Spinal cord (tissue), 10 donors: ENCODE measurements at places on chromosomes 7 and 10. TPM values are rescaled to one million over a fixed set of nuclear protein-coding genes. Genes with fewer than 3 reads are reported as not detected.
A peak's percentile ranks its signal among the peaks of the same experiment; 100 is the strongest.

LUC7L2 gene
- 43.4 TPM for total RNA-seq

PTTG1IP2 gene
- not detected for total RNA-seq

CRYGN gene
- 1.4 TPM for total RNA-seq

PLXDC2 gene
- 83.1 TPM for total RNA-seq

- H3K4me3 ChIP-seq = no peak overlapping the region
- no peaks in the 10 kb centered on the region for H3K36me3 ChIP-seq
- H3K4me1 ChIP-seq = peaks cover 36% of the 10 kb centered on the region
- no peaks in the 10 kb centered on the region for H3K27me3 ChIP-seq
- DNase-seq = no peak
These were observed 173.8 kb upstream of the PPP2R2D start for GRCh38 chr10:131726967-131727366.

DNA sequence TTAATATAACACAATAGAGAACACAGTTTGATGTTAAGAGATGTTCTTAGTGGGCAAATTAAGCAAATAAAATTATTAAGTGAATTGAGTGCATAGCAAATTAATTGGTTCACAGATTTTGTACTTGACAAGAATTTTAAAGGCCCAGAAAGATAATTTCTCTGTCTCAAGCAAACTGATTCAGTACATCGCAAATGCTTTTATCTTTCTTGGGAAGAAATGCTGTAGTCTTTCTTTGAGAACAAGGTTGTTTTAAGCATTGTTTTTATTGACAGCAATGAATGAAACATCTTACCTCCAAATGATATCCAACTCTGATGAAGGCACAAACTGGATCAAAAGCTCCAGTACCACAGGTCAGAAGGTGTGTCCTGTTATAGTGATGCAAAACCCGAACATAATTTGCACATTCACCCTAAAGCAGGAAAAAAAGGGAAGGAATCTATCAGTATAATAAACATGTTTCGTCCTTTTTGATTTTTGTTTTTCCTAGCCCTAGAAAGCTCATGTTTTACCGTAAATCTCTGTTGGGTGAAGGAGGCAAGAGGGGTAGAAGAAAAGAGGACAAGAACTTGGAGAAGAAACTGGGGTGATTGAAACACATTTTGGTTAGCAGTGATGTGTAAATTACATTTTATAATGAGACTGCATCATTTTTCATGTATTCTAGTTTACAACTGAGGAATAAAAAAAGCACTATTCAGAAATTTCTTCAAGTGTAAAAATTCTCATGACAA lies 182.6 kb downstream of the SEMA3E start:
- H3K27me3 ChIP-seq = no peaks in the 10 kb centered on the region
- no peak for DNase-seq
- no peaks in the 10 kb centered on the region for H3K36me3 ChIP-seq
- H3K27ac ChIP-seq = no peak overlapping the region

- H3K27ac ChIP-seq = no peak overlapping the region
- no peaks in the 10 kb centered on the region for H3K36me3 ChIP-seq
- no peak overlapping the region for H3K4me3 ChIP-seq
- no peaks in the 10 kb centered on the region for H3K4me1 ChIP-seq
- peaks cover 2% of the 10 kb centered on the region for H3K27me3 ChIP-seq
These were observed 32.5 kb downstream of the C7orf33 start for GRCh38 chr7:148622887-148623585.

- no peak overlapping the region for H3K4me3 ChIP-seq
- no peaks in the 10 kb centered on the region for H3K4me1 ChIP-seq
- no peak for DNase-seq
These were observed 67.0 kb downstream of the GSAP start for GRCh38 chr7:77349141-77349540.

DNA sequence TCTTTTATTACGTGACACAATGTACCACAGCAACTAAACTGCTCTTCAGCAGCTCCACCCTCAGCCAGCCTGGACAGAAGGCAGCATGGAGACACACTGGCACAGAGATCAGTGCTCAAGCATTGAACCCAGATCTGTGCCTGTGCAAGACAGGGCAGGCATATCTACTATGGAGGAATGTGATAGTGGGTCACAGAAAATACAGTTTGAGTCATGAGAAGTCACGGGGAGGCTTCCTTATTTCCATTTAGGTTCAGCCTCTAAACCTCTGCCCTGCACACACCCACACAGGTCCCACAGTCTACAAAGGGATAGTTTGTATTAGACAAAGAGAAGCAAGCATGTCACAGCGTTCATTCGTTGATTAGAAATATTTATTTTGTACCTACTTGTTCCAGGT lies 187.4 kb upstream of the AGR3 start:
- no peaks in the 10 kb centered on the region for H3K4me1 ChIP-seq
- no peak overlapping the region for H3K4me3 ChIP-seq
- no peaks in the 10 kb centered on the region for H3K27me3 ChIP-seq
- no peak overlapping the region for H3K27ac ChIP-seq

GRCh38 chr10:78318305-78318704 lies 284.6 kb downstream of the RPS24 start:
- no peaks in the 10 kb centered on the region for H3K27me3 ChIP-seq
- H3K4me3 ChIP-seq = no peak overlapping the region
- H3K27ac ChIP-seq = no peak overlapping the region
- no peak for DNase-seq
- peaks cover 13% of the 10 kb centered on the region for H3K4me1 ChIP-seq

DNA sequence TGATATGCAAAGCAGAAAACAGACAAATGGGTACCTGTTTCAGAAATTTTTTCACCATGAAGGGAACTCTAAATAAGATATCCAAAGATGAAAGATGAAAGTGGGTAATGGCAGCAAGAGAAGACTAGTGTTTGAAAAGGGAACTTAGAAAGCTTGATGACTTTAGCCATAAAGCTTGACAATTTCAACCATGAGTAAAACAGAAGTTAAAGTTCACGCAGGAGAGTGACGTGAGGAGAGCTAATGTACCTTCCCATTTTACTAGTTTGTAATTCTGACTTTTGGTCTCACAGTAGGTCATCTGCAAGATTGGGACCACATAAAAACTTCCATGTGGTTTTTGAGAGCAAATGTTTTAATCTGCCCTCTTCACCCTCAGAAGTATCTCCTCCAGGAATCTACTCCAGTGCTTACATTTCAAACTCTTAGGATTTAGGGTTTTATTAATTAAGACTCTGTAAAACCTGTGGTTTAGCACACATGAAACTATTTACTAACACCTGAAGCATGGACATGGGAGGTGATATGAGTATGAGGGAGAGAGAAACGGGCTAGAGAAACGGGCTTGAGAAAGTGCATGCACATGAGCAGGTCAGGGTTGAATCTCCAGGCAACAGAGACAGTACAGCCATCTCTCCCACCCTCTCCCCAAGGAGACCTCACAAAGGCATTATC lies 24.4 kb upstream of the GIMAP2 start:
- DNase-seq = no peak
- H3K36me3 ChIP-seq = no peaks in the 10 kb centered on the region
- no peaks in the 10 kb centered on the region for H3K4me1 ChIP-seq
- no peak overlapping the region for H3K27ac ChIP-seq

- peaks cover 6% of the 10 kb centered on the region for H3K4me1 ChIP-seq
- no peak overlapping the region for H3K27ac ChIP-seq
- DNase-seq = no peak
- peaks cover 5% of the 10 kb centered on the region for H3K27me3 ChIP-seq
- no peaks in the 10 kb centered on the region for H3K36me3 ChIP-seq
- no peak overlapping the region for H3K4me3 ChIP-seq
These were observed 78.7 kb upstream of the PPP2R2D start for GRCh38 chr10:131822013-131822691.

DNA sequence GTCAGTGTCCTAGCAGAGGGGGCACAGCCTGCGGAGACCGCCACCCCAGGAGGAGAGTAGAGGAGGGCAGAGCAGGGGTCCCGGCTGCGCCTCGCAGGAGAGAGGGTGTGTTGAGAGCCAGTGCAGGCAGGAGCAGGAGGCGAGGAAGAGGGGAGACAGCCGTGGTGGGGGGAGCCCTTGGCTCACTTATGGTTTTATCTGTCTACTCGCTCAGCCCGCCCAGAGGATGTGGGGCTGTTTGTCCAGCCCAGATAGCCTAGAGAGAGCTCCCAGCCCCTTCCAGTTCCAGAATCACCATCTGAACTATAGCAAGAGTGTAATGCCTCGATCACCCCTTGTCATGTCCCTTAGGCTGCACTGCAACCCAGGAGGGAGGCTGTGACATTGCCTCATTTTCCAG lies 26.6 kb downstream of the SLC29A3 start:
- H3K27me3 ChIP-seq = no peaks in the 10 kb centered on the region
- H3K4me1 ChIP-seq = peaks cover 7% of the 10 kb centered on the region
- H3K4me3 ChIP-seq = no peak overlapping the region
- DNase-seq = no peak
- H3K27ac ChIP-seq = no peak overlapping the region

DNA sequence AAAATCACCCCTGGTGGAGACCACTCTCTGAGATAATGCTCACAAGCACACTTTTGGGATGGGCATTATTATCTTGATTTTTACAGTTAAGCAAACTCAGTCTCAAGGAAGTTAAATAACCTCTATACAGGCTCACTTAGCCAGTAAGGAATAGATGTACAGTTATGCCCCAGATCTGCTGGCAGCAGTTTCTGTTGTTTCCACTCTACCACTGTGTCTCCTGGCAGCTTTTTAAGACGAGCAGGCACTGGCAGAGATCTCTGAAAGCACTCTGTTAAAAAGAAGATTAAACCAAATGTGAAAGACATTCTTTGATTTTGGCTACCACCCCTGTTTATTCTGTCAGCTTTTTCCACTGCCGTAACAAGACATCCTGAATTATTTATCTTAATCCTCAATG lies 73.2 kb downstream of the SRI start:
- no peak overlapping the region for H3K27ac ChIP-seq
- H3K36me3 ChIP-seq = peaks cover 2% of the 10 kb centered on the region
- H3K27me3 ChIP-seq = no peaks in the 10 kb centered on the region
- no peak overlapping the region for H3K4me3 ChIP-seq

DNA sequence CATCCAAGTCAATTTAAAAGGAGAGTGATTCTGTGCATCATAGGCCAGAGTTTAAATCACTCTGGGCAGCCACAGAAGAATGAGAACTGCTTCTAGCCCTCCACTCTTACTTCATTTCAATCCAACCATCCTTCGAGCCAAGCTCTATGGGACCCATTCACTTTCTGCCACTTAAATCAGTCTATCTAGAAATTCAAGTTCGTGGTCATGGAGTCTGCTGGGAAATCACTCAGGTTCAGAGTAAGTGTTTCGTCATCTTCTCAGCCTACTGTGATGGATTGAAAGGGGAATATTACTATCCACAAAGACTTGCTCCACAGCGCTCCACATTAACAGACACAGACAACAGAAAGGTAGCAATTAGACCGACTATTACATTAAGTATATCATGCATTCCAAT lies 4.6 kb downstream of the DCLRE1C start:
- no peak for DNase-seq
- H3K27ac ChIP-seq = no peak overlapping the region
- H3K36me3 ChIP-seq = peaks cover 18% of the 10 kb centered on the region
- H3K4me3 ChIP-seq = no peak overlapping the region
- H3K4me1 ChIP-seq = peaks cover 6% of the 10 kb centered on the region

DNA sequence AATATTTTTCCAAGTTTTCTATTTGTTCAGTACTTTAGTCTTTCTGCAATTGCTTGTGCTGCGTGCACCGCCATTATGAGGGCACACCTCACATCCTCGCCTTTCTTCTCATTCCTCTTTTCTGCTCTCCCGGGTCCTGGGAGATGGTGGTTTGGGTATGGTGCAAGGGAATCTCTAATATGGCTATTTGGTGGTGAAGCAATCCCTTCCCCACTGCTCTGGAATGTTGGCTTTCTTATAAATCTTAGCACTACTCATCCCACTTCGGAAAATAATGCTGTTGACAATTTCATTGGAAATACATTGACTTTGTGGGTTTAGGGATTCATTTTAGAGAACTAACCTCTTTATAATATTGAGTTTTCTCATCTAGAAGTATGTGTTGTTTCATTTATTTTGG lies 1.9 kb upstream of the GCK start:
- no peak for DNase-seq
- H3K27me3 ChIP-seq = peaks cover 12% of the 10 kb centered on the region
- H3K4me1 ChIP-seq = peaks cover 18% of the 10 kb centered on the region
- H3K4me3 ChIP-seq = no peak overlapping the region
- no peaks in the 10 kb centered on the region for H3K36me3 ChIP-seq
- no peak overlapping the region for H3K27ac ChIP-seq

DNA sequence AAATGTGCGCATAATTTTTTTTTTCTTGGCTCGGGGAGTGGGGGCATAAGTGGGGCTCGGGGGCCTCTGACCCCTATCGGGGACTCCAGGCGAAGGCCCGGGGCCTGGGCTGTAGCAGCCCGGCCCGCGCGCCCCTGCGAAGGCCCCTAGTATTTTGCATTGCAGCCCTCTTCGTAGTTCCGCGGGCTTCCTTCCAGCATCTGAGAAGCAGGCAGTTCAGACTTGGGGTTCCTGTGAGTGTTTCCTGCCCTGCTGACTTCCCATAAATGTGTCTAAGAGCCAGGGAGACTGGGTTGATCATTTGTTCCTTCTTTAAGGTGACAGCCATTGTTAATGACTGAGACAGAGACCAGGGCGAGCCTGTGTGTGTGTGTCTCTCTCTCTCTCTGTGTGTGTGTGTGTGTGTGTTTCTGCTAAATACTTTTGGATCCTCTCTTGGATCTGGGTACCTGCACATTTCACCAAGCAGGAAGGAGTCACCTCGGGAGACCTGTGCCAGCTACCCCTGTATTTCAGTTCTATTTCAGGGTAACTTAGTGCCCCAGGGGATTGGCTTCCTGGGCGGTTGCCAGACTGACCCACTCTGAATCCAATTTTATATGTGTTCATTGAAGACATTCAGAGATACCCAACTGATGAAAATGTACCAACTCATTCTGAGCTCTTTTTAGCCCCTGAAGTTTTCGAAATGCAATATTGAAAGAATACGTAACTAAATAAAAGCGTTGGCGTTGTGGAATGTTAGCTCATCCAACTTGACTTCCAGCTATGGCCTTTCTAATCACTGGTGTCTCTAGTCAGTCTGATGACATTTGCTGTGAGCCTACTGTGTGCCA lies 805 bp downstream of the MSRB2 start:
- H3K36me3 ChIP-seq = no peaks in the 10 kb centered on the region
- peak overlapping the region; percentile 50 for H3K27ac ChIP-seq
- no peaks in the 10 kb centered on the region for H3K27me3 ChIP-seq
- peaks cover 9% of the 10 kb centered on the region for H3K4me1 ChIP-seq
- H3K4me3 ChIP-seq = peak overlapping the region; percentile 70
